Testis (tissue), 5 donors: ENCODE measurements at places on chromosomes 5 and 9. TPM values are rescaled to one million over a fixed set of nuclear protein-coding genes. Genes with fewer than 3 reads are reported as not detected.

DNA sequence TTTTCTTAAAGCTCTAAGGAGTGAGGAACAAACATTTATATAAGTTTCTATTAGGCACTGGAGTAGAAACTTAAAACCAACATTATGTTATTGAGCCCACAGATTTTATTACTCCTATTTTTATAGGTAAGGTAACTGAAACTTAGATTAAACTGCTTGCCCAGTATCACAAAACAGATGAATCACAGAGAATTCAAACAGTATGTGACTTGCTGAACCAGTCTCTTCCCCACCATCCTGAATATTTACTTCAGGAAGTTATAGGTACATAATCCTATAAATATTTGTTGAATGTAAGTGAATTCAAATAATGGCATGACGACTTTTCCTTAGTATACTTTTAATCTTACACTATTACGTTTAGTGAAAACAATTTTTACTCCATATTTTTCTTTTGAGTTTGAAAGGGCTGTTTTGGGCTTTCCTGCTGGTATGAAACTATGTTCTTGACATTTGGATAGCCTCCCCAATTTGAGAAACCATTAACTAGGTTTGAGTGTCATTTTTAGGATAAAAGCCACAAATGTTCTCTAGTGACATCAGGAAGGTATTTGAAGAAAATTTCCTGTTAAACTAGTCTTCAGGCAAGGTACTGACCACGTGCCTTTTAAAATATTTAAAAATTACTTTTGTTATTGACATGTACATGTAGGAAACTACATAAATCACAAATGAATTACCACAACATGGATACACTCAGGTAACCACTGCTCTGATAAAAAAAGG is 39.3 kb downstream of the PRRC1 start:
- no peaks in the 10 kb centered on the region for H3K27me3 ChIP-seq
- no peaks in the 10 kb centered on the region for H3K4me1 ChIP-seq
- no peak overlapping the region for H3K4me3 ChIP-seq
- no peak for DNase-seq

GRCh38 chr9:87751868-87752267 is 25.9 kb downstream of the CTSL start:
- no peak overlapping the region for H3K27ac ChIP-seq
- H3K4me1 ChIP-seq = no peaks in the 10 kb centered on the region
- no peak overlapping the region for H3K4me3 ChIP-seq
- no peak for DNase-seq
- H3K36me3 ChIP-seq = no peaks in the 10 kb centered on the region

DNA sequence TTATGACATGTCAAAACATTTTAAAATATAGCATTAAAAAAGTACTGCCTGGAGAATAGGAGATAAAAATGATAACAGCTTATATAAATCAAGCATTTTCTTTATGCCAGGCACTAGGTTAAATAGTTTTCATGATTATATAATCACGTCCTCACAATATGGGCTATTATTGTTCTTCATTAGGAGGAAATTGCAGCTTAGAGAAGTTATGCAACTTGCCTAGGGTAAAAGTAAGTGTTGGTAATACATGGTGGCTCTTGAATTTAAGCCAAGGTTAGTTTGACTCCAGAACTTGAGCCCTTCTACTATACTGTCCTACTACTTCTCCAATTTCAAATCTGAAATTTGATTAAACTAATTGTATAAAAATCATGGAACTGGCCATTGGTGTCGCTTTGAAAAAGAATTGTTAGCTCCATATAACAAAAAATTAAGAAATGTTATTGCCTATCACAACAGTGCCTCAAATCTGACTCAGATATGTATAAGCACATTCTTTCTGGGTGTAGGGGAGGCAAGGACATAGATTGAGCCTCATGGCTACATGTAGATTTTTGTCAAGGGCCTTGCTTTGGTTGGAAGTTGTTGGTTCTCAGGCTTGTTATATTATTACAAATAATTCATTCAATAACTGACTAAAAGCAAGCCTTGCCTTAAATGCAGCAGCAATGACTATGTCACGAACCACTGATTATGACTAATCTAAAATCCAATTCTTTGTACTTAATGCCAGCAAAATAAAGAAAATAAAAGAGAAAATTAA is 223.5 kb upstream of the DAB2 start:
- no peaks in the 10 kb centered on the region for H3K36me3 ChIP-seq
- no peak overlapping the region for H3K4me3 ChIP-seq
- no peak for DNase-seq
- H3K4me1 ChIP-seq = no peaks in the 10 kb centered on the region
- H3K27me3 ChIP-seq = no peaks in the 10 kb centered on the region

Gene IRX2
- 9.1 TPM for total RNA-seq
